ENCODE measurements at places on chromosomes 16 and 17.

- DNase-seq = no peak
Measured at GRCh38 chr16:27520982-27521673, 28.6 kb downstream of the GTF3C1 start.

DNA sequence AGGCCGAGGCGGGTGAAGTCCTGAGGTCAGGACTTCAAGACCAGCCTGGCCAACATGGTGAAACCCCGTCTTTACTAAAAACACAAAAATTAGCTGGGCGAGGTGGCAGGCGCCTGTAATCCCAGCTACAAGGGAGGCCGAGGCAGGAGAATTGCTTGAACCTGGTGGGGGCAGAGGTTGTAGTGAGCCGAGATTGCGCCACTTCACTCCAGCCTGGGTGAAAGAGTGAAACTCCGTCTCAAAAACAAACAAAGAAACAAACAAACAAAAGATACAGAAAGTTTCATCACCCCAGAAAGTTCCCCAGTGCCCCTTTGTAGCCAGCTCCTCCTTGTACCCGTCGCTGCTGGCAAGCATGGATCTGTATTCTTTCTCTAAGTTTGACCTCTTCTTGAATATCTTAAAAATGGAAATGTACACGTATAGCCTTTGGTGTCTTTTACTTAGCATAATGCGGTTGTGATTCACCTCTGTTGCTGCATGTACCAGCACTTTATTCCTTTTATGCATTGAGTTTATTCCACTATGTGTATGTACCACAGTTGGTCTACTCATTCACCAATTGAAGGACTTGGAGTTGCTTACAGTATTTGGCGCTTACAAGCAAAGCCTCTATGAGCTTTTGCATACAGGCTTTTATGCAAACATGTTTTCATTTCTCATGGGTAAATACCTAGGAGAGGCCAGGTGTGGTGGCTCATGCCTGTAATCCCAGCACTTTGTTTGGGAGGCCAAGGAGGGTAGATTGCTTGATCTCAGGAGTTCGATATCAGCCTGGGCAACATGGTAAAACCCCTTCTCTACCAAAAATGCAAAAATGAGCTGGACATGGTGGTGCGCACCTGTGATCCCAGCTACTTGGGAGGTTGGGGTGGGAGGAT is 87.5 kb upstream of the CLEC18A start:
- DNase-seq = no peak

DNA sequence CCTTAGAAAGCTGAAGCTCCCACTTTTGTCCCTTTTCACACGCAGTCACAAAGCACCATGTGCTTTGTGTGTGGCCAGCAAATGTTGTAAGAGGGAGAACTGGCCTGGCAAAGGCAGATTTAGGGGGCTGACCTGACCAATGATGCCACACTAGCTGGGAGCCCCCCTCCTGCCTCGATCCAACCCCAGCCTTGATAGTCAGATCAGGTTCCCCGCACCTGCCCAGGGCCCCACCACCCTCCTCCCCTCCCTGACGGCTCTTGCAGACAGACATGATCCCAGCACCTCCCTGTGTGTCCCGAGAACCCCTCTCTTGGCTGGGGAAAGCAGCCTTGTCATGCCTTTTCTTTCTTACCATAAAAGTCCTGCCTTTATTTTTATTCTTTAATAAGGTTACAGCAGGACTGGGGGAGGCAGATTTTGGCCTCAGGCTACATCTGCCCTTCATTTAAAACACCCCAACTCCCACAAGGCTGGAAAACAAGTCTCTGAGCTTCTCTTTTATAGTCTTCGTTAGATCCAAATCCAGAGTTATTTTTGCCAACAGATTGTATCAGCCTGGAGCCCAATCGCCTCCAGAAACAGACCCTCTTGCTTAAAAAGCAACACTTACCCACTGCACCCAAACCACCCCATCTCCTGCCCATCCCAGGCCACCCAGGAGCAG is 201.8 kb upstream of the CDH5 start:
- no peak for DNase-seq

DNA sequence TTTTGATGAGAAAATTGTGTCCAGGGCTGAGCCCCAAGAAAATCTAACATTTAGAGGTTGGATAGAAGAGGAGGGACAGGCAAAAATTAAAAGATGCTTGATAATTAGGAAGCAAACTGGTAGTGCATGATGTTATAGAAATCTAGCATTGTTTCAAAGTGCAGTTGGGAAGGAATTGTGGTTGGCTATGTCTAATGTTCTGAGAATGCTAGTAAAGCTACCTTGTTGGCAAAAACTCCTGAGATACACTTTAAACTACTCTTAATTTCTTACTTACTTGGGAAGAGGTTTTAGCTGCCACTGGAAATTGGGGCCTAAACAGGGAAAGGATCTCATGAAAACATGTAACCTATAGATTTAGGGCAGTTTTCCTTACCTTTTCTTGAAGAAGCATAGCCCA is 48.3 kb downstream of the MAP2K4 start:
- no peak for DNase-seq

GRCh38 chr16:23433261-23433920 is 19.6 kb downstream of the COG7 start:
- DNase-seq = no peak
